Astrocyte of the spinal cord (primary cell): ENCODE measurements at places on chromosomes 16 and 17.
A peak's percentile ranks its signal among the peaks of the same experiment; 100 is the strongest.

DNA sequence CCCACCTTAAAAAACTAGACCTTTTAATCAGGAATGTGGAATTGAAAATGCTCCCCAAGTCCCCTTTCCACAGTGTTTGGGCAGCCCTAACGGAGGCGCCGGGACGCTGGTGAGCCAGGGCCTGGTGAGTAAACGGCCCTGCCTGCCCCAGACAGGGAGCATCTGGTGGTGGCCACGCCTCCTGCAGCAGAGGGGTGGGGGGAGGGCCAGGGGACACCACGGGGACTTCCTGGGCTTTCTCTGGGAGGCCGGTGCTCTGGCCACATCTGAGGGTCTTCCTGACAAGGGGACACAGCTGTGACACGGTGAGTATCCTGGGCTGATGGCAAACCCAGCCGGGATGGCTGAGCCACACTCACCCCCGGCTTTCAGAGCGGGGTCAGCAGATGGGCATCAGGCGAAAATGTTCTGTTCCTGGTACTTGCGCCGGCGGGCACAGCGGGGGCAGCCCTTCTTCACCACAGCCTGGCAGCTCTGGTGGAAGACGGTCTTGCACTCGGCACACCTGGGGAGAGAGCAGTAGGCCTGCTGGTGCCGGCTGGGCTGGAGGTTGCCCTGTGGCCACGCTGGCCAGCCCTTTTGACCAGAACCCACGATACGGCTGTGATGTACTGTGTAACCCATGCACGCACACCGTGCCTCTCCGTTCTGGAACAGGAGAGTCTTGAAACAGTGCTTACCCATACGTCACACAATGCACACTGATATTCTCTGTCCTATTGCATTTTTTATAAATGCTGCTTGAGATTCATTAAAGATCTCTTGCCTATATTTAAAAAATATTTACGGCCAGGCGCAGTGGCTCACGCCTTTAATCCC lies 5.0 kb upstream of the ARHGAP27 start:
- DNase-seq = no peak

DNA sequence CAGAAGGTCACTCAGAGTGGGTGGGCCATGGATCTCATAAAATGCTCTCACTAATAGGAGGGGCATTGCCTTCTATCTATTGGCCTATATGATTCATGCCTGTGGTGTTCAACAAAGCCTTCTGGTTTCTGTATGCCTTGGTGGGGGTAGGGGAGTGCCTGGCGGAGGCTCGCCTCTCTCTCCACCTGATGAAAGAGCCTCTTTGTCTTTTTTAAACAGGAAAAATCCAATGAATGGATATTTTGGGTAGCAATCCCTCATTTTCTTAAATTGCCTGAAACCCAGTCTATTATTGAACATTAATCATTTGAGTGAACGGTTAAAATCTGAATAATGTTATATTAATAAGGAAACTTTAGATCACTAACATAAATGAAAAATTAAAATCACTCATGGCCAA lies 90.6 kb downstream of the TOX3 start:
- no peak for DNase-seq

DNA sequence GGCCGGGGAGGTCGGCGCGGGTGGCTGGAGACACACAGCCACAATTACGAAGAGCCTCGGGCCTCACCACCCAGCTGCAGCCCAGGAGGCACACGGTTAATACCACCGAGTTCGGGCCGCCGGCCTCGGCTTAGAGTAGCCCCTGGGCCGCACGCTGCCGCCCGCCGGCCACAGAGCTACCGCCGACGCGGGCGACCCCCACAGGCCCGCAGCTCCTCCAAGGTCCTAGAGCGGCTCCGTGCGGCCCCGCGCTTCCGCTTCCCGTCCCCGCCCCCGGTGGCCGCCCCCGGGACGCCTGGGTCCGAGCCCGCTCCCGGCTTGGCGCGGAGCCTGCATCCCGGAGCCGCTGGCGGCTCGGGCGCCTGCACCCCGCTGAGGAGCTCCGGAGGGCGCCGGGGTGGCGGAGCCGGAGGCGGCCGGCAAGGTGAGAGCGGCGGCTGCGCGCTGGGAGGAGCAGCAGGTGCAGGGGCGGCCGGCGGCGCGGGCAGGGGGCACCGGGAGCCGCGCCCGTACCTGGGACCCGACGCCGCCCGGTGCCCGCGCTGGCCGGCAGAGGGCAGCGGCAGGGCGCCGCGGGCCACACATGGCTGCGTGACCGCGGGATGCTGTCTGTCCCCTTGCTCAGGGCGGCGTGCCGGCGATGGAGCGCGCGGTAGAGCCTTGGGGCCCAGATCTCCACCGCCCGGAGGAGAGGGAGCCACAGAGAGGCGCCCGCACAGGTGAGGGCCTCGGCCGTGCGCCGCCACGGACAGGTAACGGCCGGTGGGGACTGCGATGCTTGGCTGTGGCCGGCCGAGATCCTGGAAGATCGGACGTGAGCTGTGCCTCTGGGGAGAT lies at the start of gene ZNF48:
Gene ZNF48, plus strand, starts transcription at position 266 of the 837 bp plus-strand sequence. Its CDS starts 375 bp downstream, at position 641.
- peak; percentile 91 for DNase-seq

GRCh38 chr17:77827511-77827910 lies 131.0 kb upstream of the TNRC6C start:
- DNase-seq = no peak

GRCh38 chr17:78996781-78997201 lies 12.8 kb downstream of the CANT1 start:
- no peak for DNase-seq

DNA sequence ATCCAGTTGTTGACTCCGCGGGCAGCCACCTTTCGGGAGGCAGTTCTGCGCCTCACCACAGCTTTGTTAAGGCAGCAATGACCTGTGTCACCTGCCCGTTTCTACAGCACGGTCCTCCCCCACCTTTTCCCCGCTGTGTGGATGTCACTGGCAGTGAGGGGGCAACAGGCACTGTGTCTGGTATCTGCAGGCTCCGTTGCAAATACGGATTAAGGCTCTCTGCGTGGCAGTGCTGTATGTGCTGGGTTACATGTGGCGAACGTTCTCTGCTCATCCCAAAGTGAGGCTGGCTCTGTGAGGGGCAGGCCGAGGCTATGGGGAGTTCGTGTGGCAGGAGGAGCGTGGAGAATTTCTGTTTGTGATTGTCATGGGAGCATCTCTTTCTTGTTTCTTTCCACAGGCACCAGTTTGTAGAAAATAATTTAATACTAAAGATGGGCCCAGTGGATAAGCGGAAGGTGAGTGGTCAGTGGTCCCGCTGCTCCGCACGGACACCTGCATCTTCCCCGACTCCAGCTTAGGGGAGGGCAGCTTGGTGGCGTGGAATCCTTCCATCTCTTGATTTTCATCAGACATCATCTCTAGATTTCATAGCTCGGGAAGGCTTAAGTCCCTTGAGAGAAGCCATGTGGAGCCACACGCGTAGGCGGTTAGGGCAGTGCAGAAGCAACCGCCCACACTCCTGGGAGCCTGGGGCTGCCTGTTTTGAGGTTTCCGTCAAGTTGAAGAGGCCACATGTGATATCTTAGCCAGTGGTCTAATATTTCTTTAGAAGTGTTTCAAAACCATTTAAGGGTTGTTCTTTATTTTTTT lies 57.8 kb downstream of the PDPK1 start:
- no peak for DNase-seq

DNA sequence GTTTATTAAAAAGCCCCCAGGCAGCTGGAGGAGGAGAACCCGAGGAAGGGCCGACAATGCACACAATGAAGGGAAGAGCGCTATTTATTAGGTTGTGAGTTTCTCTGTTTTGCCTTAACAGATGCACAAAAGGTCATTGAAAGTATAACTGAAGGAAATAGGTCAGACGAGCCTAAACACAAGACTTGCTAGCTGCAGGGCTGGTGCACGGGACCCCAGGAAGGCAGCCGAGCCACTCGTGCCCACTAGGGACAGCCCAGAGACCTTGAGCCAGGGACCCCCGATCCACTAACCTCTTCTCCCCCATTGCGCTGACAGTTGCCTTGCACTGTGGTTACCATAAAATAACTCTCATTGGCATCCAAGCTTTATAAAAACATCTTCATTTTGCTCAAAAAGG lies 11.3 kb downstream of the LITAFD start:
- DNase-seq = no peak

- no peak for DNase-seq
Observed at GRCh38 chr16:14097182-14097959, 26.3 kb downstream of the MRTFB start.

- no peak for DNase-seq
Observed at GRCh38 chr17:16938496-16939207, 33.3 kb downstream of the TNFRSF13B start.

GRCh38 chr16:63749276-63749675 lies 1372.6 kb downstream of the CDH11 start:
- DNase-seq = no peak
